ENCODE measurements at places on chromosomes 12 and 14. TPM values are rescaled to one million over a fixed set of nuclear protein-coding genes. Genes with fewer than 3 reads are reported as not detected.

CCDC85C gene
- 31.9 TPM for total RNA-seq

P2RX7 gene
- 4.8 TPM for total RNA-seq

KLHL42 gene
- 67.3 TPM for total RNA-seq

RPGRIP1 gene
- not detected for total RNA-seq

RTL1 gene
- total RNA-seq = not detected

EIF5 gene
- total RNA-seq = 207 TPM

CATSPERB gene
- total RNA-seq = 6.7 TPM

ZNF891 gene
- total RNA-seq = 4.3 TPM

RND1 gene
- 0.36 TPM for total RNA-seq

RPL10L gene
- not detected for total RNA-seq

SPTB gene
- 2.9 TPM for total RNA-seq

All from sigmoid colon (tissue), 7 donors.